ENCODE measurements at places on chromosomes 1 and 21. TPM values are rescaled to one million over a fixed set of nuclear protein-coding genes. Genes with fewer than 3 reads are reported as not detected.

DNA sequence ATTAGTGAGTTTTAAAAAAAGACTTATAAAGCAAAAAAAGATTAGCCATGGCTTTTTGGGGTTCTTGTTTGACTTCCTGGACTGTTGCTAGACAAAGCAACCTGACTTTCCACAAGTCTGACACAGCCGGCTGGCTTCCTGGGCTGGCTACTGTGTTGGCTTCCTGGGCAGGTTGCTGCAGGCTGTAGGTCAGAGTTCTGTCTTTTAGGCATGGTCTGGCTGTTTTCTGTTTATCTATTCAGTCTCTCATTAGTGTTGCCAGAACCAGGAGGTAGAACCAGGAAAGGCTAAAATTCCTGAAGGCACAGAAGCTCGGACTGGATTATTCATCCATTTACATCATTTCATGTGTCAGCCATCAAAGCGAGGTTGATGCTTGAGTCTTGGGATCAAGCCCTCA is 88.6 kb upstream of the SLC35F3 start:
- no peak for DNase-seq
- H3K4me3 ChIP-seq: no peak overlapping the region
- no peaks in the 10 kb centered on the region for H3K27me3 ChIP-seq
- H3K4me1 ChIP-seq: no peaks in the 10 kb centered on the region
- no peaks in the 10 kb centered on the region for H3K36me3 ChIP-seq

The NUAK2 gene
- 0.60 TPM for total RNA-seq

DNA sequence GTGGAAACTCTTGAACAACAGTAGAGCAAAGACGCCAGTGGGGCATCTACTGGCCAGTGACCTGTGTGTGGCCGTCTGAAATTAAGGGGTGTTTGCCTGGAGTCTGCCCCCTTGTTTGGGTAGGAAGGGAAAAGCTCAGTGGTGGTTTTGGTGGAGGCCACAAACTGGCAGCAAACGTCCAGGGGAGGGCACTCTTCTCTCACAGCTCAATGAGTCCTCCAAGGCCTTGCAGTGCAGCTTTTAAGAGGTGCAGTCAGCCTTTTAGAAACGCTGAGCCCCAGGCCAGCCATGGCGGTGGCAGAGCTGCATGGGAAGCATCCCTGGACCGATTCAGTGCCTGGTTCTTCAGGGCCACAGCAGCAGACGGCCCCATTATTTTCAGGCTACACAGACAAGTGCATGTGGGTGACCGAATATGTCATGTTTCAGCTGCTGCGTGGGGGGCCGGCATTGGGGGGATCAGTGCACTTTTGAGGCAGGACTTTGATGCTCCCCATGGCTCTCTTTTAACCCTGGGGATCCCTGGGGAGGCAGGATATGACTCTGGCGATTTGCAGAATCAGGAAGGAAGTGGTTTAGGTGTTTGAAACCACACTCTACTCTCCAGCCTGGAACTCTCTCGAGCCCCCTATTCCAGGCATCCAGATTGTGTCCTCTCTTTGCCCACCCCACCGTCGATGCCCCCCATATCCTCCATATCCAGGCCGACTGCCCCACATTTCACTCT is 414.0 kb downstream of the PRDM2 start:
- no peaks in the 10 kb centered on the region for H3K36me3 ChIP-seq
- DNase-seq: peak; percentile 19
- H3K27ac ChIP-seq: no peak overlapping the region
- H3K27me3 ChIP-seq: no peaks in the 10 kb centered on the region

- peak within 1 kb of the TSS; percentile 70 for H3K4me3 ChIP-seq
- peak; percentile 72 for DNase-seq
- no peaks in the 10 kb centered on the region for H3K36me3 ChIP-seq
- H3K4me1 ChIP-seq: peaks cover 31% of the 10 kb centered on the region
- H3K27ac ChIP-seq: peak within 1 kb of the TSS; percentile 89
Measured at GRCh38 chr1:68232289-68233148, at the start of gene WLS. Gene WLS, minus strand, starts transcription at chr1:68232523. Its CDS starts 224 bp downstream, at chr1:68232299.

DNA sequence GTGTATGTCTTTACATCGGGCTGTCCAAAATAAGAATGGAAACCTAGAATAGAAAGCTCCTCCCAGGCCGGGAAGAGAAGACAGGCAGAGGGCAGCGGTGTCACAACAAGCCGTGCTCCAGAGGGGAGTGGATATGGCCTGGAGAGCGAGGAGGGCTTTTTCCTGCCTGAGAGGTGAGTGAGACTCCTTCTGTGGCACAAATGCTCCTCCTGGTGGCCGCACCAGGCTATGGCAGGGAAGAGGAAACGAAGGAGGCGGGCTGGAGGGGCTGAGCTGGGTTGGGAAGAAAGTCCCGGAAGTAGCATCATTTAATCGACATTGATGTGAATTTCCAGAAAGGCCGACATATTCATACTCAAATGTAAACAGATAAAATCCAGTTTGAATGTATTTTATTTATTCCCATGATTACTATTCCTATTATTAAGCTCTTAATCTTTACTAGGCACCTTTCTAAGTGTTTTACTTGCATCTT is 54.7 kb downstream of the MEF2D start:
- DNase-seq: peak; percentile 86
- no peaks in the 10 kb centered on the region for H3K4me1 ChIP-seq
- no peak overlapping the region for H3K27ac ChIP-seq
- no peak overlapping the region for H3K4me3 ChIP-seq

DNA sequence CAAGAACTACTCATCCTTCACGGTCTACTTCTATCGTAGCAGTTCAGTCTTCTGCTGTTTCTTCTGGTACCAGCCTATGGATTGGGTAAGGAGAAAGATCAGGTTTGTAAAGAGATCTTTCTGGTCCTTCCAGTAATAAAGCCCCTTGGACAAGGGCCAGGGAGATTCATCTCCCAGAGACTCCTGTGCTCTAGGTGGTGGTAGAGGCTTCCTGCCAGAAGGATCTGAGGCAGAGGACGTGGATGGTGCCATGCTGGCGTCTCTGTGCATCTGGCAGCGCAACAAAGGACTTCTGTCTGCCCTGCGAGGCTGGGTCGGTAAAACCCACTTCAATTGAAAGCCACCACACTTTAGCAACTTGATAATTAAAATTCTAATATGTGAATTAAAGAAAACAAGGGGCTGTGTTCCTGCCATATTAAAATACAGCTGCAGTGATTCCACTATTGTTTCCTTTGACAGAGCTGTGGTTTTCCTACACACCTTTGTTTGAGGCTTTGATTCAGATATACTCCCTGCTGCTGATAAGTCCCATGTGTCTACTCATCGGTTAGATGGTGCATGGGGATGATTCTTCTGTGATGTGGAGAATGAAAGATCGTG is 73.6 kb downstream of the ROR1 start:
- no peaks in the 10 kb centered on the region for H3K36me3 ChIP-seq
- no peak for DNase-seq
- no peaks in the 10 kb centered on the region for H3K4me1 ChIP-seq
- peak overlapping the region; percentile 3 for H3K27ac ChIP-seq

DNA sequence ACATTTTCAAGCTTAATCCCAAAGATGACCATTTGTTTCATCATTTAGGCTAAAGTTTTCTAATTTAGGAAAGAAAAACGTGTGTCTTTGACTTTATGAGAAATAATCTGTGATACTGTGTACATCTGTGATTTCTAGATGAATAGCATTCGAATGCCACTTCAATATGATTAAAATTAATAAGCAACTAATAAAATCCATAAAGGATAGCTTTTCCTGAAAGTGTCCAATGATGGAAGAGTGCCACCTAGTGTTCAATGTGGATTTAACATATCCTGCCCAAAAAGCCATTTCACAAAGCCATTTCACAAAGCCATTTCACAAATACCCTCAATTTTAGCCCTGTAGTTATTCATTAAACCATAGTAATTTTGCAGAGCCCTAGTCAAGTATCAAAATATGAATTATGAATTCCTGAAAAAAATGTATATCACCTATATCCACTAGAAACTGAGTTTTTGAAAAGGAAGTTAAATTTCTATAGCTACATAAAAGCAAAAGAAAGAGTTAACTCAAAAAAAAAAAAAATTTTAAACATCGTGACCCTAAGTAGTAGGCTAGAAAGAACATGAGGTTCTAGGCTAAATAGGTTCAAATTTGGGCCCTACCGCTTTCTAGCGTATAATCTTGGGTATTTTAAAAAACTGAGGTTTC is 19.1 kb downstream of the NME7 start:
- H3K36me3 ChIP-seq: no peaks in the 10 kb centered on the region
- H3K27ac ChIP-seq: no peak overlapping the region
- peak; percentile 62 for DNase-seq

DNA sequence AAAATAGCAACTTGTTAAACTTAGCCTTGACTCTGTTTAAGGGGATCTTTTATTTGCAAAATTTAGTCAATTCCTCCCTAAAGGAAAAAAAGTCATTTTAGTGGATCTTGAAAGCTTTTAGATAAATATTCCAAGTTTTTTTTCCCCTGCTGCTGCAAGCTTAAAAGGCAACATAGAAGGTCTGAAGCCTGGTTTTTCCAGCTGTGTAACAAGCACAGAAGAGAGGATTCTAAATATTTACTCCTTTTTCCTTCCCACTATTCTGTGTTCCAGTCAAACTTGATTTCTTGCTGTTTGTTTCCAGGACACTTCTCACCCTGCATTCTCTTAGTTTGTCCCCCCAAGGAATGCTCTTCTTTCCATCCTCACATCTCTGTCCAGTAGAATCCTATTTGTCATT is 86.7 kb downstream of the NFIA start:
- no peak overlapping the region for H3K4me3 ChIP-seq
- no peak for DNase-seq
- no peaks in the 10 kb centered on the region for H3K36me3 ChIP-seq
- H3K27ac ChIP-seq: no peak overlapping the region
- H3K27me3 ChIP-seq: no peaks in the 10 kb centered on the region
- H3K4me1 ChIP-seq: peaks cover 35% of the 10 kb centered on the region

DNA sequence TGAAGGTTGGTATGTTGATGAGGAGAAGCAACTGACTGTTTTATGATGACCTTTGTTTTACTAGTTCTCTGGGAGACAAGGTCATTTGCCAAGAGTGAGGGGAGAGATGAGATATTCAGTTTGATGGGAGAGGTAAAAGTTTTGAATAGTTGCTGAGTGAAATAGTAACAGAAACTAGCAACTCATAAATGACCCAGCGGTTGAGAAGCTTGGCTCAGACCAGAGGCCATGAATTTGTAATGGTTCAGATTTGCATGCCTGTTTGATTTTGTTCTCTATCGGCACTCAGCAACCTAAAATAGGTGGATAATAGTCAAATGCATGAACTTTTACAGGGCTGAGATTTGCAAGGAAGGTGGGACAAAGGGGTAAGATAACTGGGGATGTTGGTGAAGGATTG is 6.6 kb downstream of the CCDC30 start:
- H3K36me3 ChIP-seq: peaks cover 7% of the 10 kb centered on the region
- no peak overlapping the region for H3K4me3 ChIP-seq
- DNase-seq: no peak
- H3K4me1 ChIP-seq: no peaks in the 10 kb centered on the region
- H3K27ac ChIP-seq: no peak overlapping the region
- H3K27me3 ChIP-seq: no peaks in the 10 kb centered on the region

GRCh38 chr1:20578721-20579395 is 10.0 kb upstream of the CDA start:
- no peaks in the 10 kb centered on the region for H3K27me3 ChIP-seq
- no peak for DNase-seq
- H3K27ac ChIP-seq: no peak overlapping the region
- H3K36me3 ChIP-seq: no peaks in the 10 kb centered on the region

DNA sequence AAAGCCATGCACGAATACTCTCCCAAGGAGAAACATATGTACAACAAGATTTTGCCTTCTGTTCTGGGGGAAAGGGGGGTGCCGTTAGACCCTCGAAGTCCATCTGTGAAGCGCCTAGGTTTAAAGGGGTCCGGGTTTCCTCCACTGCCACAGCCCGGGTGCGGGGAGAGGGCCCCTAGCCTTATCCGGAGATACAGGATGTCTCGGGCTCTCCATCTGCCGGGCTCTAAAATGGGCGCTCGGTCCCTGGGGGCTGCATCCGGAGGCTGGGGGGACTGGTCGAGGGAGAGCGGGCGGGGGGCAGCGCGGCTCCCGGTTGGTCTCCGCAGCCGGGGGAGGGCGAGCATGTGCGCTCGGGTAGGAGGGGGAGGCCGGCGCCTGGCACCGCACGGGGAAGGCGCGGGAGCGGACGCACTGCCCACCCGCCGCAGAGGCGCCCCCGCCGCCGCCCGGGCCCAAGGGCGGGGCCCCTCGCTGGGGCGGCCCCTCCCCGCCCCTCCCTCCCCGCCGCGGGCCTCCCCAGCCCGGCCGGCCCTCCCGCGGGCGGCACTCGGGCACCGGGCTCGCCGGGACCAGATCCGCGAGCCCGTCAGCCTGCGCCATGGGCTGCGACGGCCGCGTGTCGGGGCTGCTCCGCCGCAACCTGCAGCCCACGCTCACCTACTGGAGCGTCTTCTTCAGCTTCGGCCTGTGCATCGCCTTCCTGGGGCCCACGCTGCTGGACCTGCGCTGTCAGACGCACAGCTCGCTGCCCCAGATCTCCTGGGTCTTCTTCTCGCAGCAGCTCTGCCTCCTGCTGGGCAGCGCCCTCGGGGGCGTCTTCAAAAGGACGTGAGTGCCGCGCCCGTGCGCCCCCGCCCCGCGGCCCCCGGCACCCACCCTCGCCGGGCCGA is 63.1 kb downstream of the ELK4 start:
- peak overlapping the region; percentile 47 for H3K4me3 ChIP-seq
- no peaks in the 10 kb centered on the region for H3K36me3 ChIP-seq
- H3K27ac ChIP-seq: no peak overlapping the region

DNA sequence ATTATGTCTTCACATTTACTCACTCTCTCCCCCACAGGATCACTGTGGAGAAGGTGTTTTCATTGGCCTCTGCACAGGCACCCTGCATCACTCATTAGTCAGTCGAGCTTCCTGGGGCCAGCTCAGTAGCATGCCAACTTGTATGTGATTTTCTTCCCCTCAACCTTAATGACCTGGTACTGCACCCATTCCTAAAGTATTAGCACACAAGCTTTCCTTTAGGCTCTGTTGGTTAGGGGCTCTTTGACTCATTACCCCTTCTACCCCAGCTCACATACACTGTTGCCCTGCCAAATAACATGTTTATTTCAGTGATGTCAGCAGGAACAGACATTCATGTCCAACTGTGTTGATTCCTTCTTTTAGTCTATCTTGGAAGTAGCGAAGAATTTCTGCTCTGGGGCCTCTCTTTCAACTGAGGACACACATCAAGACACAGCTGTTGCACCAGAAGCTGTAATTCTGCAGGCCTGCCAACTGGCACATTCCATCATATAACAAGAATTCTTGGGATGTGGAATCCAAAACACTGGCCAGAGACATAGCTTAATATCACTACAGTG is 603.5 kb upstream of the ADAMTS5 start:
- no peak overlapping the region for H3K4me3 ChIP-seq
- H3K27ac ChIP-seq: peak overlapping the region; percentile 38
- H3K4me1 ChIP-seq: no peaks in the 10 kb centered on the region
- peak; percentile 69 for DNase-seq

- H3K36me3 ChIP-seq: no peaks in the 10 kb centered on the region
- no peaks in the 10 kb centered on the region for H3K27me3 ChIP-seq
- no peak overlapping the region for H3K4me3 ChIP-seq
- no peak for DNase-seq
- no peaks in the 10 kb centered on the region for H3K4me1 ChIP-seq
Measured at GRCh38 chr1:229480495-229480894, 27.6 kb downstream of the NUP133 start.

- H3K4me1 ChIP-seq: no peaks in the 10 kb centered on the region
- peaks cover 5% of the 10 kb centered on the region for H3K27me3 ChIP-seq
- DNase-seq: no peak
Measured at GRCh38 chr21:42262831-42263231, 43.9 kb downstream of the ABCG1 start.
